ENCODE measurements at places on chromosomes 2 and 18.

DNA sequence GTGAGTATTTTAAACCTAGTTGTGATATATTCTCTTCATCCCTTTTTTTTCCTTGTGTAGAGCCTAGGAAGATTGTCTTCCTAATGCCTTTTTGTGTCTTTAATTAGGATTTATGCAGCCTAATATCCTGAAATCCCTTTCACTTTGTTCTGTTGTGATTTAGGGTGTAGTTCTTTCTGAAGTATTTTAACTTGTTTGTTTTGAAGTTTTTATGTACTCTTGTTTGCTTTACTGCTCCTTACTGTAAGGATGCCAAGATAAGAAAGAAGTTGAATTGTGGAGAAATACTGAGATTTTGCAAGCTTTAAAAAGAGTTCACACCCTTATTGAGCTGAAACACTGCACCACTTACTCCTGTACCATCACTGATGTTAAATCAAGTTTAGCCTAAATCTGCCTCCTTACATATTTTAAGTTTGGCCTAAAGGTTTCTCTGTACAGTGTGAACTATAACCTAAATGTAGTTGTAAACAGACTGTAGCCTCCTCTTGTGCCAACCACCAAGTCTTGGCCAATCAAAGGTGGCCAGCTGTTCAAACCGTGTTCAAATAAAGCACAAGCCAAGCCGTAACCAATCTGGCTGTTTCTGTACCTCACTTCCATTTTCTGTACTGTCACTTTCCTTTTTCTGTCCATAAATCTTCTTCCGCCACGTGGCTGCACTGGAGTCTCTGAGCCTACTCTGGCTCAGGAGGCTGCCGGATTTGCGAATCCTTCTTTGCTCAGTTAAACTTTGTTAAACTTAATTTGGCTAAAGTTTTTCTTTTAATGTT is 17.7 kb upstream of the ACOXL start:
- DNase-seq: no peak

- no peak for DNase-seq
Observed at GRCh38 chr2:100891906-100892642, 72.1 kb downstream of the NPAS2 start.

- no peak for DNase-seq
Observed at GRCh38 chr2:109244750-109245382, 115.9 kb downstream of the SH3RF3 start.

DNA sequence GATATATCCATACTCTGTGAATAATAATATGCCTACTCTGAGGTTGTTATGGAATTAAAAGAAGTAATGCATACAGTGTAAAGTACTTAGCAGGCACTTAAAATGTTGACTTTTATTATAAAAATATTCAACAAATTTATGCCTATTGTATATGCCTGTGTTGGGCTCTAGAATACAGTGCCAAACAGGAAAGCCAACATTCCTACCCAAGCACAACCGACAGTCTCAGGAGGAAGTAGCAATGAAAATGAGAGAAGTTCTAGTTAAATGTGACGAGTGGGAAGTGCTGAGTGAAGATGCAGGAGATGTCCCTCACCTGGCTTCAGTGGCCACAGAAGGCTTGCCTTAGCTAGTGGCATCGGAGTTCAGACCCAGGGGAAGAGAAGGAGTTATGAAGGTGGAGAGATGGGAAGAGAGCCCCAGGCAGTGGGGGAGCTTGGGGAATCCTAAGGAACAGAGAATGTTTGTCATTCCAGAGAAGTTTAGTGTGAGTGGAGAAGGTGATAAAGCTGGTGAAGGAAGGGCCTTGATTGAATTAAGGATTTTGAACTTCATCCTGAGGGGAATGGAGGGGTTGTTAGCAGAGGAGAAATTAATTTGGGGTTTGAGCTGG is 105.4 kb upstream of the CNGA3 start:
- DNase-seq: no peak

GRCh38 chr2:99183025-99183424 is 2.0 kb downstream of the MRPL30 start:
- DNase-seq: no peak

GRCh38 chr2:195319548-195320412 is 337.2 kb upstream of the SLC39A10 start:
- no peak for DNase-seq

DNA sequence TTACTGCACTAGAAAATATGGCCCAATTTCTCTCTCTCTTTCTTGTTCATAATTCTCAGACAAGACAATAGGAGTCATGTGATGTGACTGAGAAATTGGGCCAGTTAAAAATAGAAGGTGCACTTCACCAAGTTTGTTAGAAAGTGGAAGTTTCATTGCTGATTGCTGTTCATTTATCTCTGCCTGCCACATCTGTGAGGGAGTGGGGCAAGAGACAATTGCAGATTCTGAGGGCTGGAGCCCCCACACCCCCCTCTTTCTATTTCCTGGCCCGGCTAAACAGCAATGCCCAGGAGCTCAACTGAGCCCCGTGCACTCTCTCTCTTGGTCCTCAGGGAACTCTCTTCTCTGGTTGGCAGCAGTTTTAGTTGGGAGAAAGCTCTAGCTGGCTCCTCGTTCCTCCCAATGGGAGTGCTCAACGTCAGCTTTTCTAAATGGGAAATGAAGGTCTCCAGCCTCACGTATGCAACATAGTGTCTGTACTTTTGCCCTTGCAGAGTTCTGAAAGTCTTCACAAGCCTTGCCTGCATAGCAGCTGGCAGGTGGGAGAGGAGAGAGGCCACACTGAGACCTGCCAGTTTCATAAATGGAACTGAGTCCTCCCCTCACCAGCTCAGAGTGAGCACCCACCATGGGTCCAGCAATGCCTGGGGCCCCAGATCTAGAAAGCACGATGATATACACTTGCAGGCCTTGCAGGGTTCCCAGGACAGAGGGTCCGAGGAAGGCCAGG is 115.7 kb downstream of the MYCN start:
- DNase-seq: no peak

- no peak for DNase-seq
Observed at GRCh38 chr2:75424936-75425619, 135.7 kb downstream of the EVA1A start.

DNA sequence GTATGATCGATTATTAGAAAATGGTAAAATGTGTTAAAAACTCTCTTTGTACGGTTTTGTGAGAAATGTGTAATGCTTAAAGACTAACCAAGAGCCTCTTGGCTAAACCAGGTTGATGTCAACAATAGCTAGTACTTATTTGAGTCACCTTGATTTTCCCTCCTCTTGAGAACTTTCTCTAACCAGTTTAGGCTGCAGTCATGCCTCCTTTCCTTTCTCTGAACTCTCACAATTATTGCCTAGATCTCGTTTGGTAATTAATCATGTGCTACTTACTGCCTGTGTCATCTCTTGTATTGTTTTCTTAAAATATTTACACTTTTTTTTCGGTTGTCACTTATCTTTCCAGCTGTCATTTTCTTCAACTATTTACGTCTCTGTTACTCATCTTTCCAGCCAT is 1.1 kb upstream of the EPC2 start:
- no peak for DNase-seq

GRCh38 chr2:235493402-235493774 is 455 bp upstream of the AGAP1 start:
- DNase-seq: no peak

DNA sequence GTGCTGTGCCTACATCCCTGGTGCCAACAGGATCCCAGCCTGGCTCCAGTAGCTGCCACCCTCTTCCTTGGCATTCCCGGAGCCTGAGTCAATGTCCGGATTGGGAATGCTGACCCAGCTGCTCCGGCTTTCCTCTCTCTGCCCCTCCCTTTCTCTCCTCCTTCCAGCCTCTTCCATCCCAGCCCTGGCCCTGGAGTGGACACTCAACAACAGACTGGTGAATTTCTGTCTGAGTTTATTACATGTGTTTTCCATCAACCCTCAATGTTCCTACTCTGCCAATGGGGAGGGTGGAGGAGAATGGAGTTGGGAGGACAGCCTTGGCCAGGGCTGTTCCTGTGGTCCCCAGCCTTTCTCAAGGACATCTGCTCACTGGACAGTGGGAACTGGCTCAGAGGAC is 917 bp upstream of the PRKAG3 start:
- DNase-seq: no peak

- DNase-seq: no peak
Observed at GRCh38 chr2:102226612-102227391, 40.0 kb downstream of the IL1RL2 start.

- DNase-seq: no peak
Observed at GRCh38 chr2:217830061-217830460, 172.7 kb downstream of the TNS1 start.

DNA sequence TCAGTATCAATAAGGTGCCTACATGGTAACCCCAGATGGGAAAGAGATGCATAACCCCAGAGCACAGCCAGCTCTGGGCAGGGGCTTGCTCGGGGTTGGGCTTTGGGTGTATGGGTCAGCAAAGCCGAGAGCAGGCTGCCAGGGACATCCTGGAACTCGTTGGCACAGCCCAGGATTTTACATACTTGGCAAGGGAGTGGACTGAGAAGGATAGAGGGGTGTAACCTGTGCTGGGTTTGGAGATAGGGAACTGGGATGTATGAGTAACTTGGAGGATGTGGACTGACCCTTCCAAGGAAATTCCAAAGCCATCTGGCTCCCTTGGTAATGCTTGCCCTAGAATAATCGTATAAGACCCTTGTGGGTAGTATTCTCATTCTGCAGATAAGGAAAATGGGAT is 44.2 kb downstream of the GPR39 start:
- DNase-seq: no peak

DNA sequence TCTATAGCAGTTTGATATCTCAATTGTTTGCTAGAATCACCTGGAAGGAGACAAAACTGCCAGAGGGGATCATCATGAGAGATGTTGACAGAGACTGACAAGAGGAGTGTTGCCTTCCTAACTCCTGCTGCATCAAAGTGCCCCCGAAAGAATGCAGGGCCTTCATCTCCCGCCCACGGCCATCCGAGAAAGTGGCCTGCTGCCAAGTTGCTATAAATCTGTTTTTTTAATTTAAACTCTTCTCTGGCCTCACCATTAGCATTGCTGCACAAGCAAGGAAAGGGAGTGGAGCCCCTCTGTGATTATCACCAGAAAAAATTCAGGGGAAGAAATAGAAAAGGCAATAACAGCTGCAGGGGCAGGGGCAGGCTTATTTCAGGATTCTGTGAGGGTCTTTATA is 238.1 kb upstream of the EPHA4 start:
- DNase-seq: no peak

- no peak for DNase-seq
Observed at GRCh38 chr18:13268158-13269012, 49.8 kb downstream of the LDLRAD4 start.

DNA sequence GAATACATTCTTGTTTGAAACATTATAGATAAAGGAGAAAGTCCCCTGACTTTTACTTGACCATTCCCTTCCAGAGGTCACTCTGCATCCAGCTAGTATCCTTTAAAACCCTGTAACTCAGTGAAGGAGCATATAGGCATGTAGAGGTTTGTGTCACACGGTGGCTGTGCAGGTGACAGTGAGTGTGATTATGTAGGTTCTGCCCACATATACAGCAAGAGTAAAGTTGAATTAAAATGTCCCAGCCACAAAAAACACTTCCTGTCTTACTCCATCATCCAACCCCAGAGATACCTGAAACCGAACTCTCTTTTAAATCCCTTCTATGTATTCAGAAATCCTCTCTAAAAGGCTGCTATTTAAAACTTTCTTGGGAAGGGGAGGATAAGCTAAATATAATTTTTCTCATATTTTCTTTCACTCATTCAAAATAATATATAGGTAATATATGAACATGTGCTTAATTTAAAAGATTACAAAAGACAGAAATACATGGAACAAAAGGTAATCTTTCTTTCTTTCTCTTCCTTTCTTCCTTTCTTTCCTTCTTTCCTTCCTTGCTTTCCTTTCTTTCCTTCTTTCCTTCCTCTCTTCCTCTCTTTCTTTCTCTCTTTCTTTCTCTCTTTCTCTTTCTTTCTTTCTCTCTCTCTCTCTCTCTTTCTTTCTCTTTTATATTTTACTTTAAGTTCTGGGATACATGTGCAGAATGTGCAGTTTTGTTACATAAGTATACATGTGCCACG is 20.6 kb upstream of the ACSL3 start:
- no peak for DNase-seq

DNA sequence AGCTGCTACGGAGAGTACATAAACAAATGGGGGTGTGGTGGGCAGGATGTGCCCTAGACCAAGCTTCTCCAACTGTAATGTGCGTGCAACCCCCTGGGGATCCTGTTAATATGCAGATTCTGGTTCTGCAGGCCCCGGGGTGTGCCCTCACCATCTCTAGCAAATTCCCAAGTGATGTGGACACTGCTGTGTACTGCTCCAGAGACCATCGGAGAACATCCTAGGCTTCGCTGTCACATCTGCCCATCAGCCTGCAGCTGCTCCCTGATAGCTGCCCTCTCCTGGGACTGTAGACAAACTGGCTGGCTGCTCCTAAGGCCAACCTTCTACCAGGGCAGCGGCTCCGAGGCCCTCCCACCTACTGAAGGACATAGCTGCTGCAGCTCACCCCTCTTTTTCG is 3.2 kb downstream of the HS1BP3 start:
- no peak for DNase-seq

DNA sequence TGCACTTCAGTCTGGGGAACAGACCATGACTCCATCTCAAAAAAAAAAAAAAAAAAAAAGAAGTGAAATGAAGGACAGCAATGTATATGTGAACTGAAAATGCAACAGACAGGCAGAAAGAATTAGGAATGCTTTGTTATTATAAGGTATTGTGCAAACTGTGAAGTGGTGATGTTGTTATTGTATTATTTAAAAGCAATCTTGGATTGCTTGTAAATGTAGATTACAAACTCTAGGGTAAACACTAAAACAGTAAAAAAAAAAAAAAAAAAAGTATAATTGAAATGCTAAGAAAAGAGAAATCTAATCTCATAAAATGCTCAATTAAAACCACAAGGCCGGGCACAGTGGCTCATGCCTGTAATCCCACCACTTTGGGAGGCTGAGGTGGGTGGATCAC is 25.3 kb downstream of the DYM start:
- DNase-seq: no peak

DNA sequence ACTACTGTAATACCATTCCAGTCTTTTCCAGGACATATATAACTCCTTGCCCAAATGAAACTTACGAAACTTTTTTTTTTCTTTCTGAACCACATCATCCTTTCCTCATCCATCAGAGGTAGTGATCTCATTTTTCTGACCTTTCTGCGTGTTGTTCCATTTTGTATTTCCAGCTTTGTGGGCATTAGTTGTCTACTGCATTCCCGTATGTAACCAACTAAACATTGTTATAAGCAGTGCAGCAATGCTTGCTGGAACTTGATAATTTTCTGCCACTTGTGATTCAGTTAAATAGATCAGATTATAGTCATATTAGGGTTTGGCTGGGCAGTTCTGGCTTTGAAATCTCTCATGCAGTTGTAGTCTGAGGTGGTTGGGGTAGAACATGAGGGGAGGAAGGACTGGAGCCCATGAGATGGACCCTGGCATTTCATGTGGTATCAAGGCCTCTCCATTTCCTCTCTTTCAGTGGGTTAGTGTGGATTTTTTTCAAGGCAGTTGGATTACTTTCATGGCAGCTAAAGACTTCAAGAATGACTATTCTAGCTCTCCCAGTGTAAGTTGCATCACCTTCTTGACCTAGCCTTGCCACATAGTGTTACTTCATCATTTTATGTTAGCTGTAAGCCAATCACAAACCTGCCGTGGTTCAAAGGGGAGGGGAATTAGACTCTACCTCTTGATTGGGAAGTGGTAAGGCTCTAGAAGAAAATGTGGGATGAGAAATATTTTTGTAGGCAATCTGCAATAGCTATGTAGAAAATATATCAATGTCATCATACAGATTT is 80.5 kb downstream of the EHBP1 start:
- DNase-seq: no peak

GRCh38 chr2:208493186-208493585 is 86.6 kb downstream of the PTH2R start:
- no peak for DNase-seq

- DNase-seq: no peak
Observed at GRCh38 chr2:197556456-197556855, 40.6 kb downstream of the MOB4 start.

Data from memory B cell (primary cell).